ENCODE measurements at places on chromosomes 2 and 18. TPM values are rescaled to one million over a fixed set of nuclear protein-coding genes. Genes with fewer than 3 reads are reported as not detected.

- no peak for DNase-seq
Measured at GRCh38 chr2:238444242-238444641, 17.5 kb downstream of the ASB1 start.

DNA sequence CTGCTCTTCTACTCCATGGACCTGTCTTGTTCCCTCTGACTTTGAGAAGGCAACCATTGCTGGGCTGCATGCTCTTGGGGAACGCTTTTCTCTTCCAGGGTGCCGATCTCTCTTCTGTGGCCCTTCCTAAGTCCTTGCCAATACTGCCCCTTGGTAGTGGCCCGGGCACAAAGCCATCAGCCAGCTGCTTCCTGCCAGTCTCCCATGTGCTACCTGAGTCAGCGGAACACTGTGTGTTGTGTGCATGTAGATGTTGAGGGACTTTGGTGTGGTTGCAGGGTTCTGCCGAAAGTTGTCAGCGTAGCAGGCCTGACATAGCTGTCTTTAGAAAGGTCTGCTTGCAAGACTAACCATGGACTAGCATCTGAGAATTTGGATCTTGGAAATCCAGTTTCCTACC, 35.4 kb downstream of the MGAT5 start:
- DNase-seq: no peak

GRCh38 chr2:105258835-105259350, 17.4 kb downstream of the GPR45 start:
- no peak for DNase-seq

DNA sequence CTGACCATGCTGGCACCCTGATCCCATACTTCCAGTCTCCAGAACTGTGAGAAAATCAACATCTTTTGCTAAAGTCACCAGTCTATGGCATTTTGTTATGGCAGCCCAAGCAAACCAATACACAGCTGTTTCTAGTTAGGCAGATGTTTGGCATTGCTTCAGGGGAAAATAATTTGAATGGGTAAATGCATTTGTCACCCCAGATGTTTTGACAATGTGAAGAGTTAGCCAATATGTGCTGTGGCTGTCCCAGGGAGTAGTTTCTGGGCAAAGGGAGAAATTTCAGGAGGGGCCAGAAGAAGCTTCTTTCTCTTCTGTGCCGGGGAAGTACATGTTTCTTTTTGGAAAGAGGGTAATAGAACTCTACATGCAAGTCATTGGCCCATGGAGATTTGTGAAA, 619.0 kb downstream of the SLC4A3 start:
- DNase-seq: no peak

DNA sequence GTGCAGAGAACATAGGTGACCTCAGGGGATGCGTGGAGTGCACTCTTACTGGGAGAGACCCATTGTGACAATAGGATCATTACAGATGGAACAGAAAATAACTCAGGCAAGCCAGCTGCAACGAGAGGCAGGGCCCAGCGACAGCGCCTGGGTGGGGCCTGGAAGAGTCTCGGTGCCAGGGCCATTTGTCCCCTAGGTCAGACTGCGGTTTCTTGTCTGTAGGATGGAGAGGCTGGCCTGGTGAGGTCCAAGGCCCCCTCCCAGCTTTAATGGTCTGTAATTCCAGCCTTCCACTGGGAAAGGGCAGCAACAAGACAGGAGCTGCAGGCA, 208.6 kb upstream of the APCDD1 start:
- DNase-seq: no peak

DNA sequence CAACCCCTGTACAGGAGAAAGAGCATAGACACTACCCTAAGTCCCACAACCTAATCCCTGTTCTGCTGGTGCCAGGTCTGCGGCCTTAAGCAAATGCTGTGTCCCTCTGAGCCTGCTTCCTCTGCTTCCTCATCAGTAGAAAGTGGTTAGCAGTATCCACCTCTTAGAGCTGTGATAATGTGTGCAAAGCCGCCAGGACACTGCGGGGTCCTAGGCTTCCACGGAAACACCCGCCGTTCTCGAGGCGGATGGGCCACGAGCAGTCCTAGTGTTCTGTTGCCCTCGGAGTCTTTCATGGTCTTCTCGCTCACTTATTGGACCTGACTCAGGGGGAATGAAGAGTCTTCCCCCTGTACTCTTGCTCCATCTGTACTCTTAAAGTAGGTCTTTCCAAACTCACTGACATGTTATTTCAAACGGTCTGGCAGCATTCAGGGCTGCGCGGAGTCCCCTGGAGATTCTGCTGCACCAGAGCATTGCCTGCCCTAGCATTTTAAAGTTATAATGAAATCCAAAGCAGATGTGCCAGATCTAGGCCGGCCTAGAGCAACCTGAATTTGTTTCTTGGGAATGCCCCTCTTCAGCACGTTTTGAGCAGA, 107.2 kb upstream of the ZNF236 start:
- no peak for DNase-seq

GRCh38 chr2:43044093-43044681, 182.2 kb downstream of the ZFP36L2 start:
- no peak for DNase-seq

GRCh38 chr18:1965016-1965415, 606.3 kb downstream of the METTL4 start:
- DNase-seq: no peak

Gene HOXD13
- total RNA-seq: not detected

Gene HSPE1
- total RNA-seq: 26.3 TPM

Gene DSC1
- 0.41 TPM for total RNA-seq

Gene CYP27C1
- 0.35 TPM for total RNA-seq

Gene SALL3
- total RNA-seq: not detected

Data from thoracic aorta (tissue), 2 donors.